Activated CD4-positive, alpha-beta T cell treated with anti-CD3 and anti-CD28 coated beads, Interleukin-2, amount 10 ng/mL, durations not matched to agents 7 days and 5 days (primary cell): ENCODE measurements at places on chromosomes 12 and 14. TPM values are rescaled to one million over a fixed set of nuclear protein-coding genes. Genes with fewer than 3 reads are reported as not detected.

SLC6A15 gene
- total RNA-seq, result not detected

GALNT6 gene
- 17.5 TPM for total RNA-seq

SIX4 gene
- 0.02 TPM for total RNA-seq

DAO gene
- not detected for total RNA-seq

NGDN gene
- 47.3 TPM for total RNA-seq

BLTP3B gene
- 19.8 TPM for total RNA-seq

ZC2HC1C gene
- total RNA-seq, result 3.1 TPM

ANO4 gene
- total RNA-seq, result not detected

SLC38A4 gene
- not detected for total RNA-seq

PPP1R1A gene
- total RNA-seq, result not detected

METAP2 gene
- 72.5 TPM for total RNA-seq

NINJ2 gene
- total RNA-seq, result 6.7 TPM

GMPR2 gene
- 72.0 TPM for total RNA-seq

SMIM41 gene
- not detected for total RNA-seq

GSC gene
- total RNA-seq, result not detected

RPL10L gene
- not detected for total RNA-seq

COL2A1 gene
- not detected for total RNA-seq

SLC17A8 gene
- not detected for total RNA-seq

USP5 gene
- total RNA-seq, result 131 TPM
